ENCODE measurements at places on chromosomes 3 and 15.

GRCh38 chr3:42070524-42070923 lies 20.6 kb upstream of the TRAK1 start:
- no peak for DNase-seq

GRCh38 chr3:65035246-65035645 lies 347.4 kb upstream of the ADAMTS9 start:
- no peak for DNase-seq

- DNase-seq: no peak
Observed at GRCh38 chr15:90860450-90860849, 7.9 kb upstream of the FURIN start.

GRCh38 chr3:158801201-158801600 lies 653 bp upstream of the MFSD1 start:
- DNase-seq: no peak

DNA sequence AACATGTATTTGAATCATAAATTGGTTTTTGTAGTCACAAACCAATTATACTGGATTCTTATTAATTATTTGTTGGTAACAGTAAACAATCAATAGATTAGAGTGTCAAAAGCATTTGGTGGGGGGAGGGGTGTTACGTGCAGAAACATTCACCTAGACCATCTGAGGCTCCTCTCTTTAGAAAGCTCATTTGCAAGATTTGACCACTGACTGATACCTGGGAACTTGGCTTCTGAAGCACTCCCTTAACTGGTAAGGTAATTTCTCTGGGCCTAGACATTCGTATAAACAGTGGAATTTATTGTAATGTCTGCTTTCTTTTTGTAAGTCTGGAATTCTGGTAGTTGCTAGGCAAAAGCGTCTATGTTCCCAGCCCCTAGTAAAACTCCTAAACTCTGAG lies 243.8 kb upstream of the GBE1 start:
- no peak for DNase-seq

GRCh38 chr15:27906802-27907201 lies 192.3 kb downstream of the OCA2 start:
- no peak for DNase-seq

GRCh38 chr3:155007729-155008128 lies 72.4 kb upstream of the MME start:
- no peak for DNase-seq

DNA sequence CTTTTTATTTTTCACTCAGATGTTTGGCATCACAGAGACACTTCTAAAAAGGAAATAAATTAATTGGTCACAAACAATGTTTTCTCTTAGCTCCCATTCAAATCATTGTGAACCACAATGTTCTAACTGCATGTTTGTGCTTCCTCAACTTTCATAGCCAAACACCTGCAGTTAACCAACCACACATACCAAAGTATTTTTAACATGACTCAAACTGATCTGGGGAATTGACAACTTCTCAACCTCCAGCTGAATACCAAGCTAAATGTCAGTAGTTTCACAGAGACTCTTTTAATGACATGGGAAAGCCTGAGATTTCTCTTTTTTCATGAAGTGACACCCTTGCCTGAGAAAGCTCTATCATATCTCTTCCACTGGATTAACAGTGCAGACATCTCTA lies 217.9 kb upstream of the MME start:
- DNase-seq: no peak

GRCh38 chr15:28103831-28104230 lies 4.7 kb upstream of the OCA2 start:
- DNase-seq: no peak

DNA sequence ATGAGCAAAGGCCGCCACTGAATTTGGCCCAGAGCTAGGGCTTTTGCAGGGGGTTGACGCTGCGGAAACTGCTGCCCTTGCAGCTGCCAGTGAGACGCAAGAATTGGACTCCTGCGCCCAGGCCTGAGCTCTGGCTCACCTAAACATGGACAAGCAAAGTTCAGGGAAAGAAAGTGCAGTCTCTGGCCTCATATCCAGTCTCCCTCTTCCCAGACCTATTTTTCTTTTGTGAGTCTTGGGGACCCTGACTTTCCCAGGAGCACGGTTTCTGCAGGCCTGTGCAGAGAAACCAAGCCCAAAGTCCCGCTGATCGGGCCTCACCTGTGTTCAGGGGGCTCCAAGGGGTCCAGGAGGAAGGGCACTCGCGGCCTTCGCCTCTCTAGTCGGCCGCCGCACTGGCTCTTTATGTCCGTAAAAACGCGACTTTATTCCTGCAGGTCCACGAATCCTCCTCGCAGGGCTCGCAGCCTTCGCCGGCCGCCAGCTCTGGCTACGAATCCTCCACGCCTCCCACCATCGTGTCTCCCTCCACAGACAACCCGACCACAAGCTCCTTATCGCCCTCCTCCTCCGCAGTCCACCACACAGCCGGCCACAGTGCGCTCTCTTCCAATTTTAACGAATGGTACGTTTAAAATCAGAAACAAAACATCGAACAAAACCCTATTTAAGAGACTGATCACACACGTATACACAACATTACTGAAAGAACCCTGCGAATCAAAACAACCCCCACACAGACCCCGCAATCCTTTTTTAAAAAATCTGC lies 3.9 kb downstream of the ZIC1 start:
- DNase-seq: no peak

DNA sequence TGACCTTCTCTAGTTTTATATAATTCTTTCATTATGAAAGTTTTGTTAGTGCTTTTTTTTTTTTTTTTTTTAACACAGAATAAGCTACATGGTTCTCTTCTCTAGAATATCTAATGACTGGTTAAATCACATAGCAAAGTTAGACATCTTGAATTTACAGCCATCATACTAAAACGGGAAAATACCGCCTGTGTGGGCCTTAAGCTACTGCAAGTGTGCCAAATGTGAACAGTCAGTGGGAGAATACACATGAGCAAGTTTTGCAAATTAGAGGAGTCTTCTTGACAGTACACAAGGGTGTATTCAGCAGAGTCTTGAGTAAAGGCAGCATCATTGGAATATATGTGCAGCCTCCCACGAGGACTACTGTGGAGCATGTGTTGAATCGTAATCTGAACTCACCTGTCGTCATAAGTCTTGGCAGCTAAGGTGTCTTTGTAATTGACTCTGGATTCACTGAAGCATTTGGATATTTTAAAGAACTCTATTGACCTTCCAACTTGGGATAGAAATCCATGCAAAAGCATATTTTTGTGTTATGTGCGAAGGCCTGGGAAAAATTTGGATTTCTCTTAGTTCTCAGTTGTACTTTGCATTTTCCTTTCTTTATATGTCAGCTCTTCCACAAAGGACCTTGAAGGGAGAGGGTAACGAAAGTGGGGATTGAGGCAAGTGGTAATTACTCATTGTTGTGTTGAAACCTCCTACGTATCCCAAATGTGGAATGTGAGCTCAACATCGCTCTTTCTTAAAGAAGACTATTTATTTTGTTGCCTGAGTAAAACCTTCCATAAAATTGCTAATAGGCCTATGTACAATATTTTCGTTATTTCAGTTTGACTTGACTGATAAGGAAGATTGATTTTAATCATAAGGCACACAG lies 117.4 kb downstream of the ATG7 start:
- DNase-seq: no peak

- no peak for DNase-seq
Observed at GRCh38 chr3:179949412-179949811, 87.3 kb downstream of the PEX5L start.

- no peak for DNase-seq
Observed at GRCh38 chr3:49877716-49878115, 8.0 kb upstream of the CAMKV start.

DNA sequence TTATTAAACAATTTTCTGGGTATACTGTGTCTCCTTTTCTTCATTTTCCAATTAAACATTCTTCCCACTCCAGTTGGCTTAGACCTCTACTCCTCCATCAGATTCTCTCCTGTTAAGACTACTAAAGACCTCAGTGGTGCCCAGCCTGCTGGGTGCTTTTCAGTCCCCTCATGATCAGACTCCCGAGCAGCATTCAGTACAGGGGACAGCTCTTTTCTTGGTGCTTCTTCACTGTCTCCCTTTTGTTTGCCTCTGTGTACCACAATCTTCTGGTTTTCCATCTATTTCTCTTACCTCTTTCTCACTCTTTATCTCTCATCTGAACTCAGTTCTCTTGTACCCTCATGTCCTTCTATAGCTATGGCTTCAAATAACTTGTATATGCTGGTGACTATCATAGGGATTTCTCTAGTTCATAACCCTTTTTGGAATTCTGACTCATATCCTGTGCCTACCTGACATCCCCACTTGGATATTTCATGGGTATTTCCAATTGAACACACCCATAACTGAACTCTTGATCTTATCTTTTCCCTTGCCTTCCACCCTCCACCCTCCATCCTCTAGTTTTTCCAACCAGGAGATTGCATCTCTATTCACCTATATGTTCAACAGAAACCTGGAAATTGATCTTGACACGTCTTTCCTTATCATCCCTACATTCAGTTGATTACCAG lies 55.6 kb upstream of the ABHD10 start:
- no peak for DNase-seq

- no peak for DNase-seq
Observed at GRCh38 chr3:63092515-63092914, 185.6 kb upstream of the SYNPR start.

- DNase-seq: no peak
Observed at GRCh38 chr3:185381320-185382058, 18.6 kb downstream of the MAP3K13 start.

DNA sequence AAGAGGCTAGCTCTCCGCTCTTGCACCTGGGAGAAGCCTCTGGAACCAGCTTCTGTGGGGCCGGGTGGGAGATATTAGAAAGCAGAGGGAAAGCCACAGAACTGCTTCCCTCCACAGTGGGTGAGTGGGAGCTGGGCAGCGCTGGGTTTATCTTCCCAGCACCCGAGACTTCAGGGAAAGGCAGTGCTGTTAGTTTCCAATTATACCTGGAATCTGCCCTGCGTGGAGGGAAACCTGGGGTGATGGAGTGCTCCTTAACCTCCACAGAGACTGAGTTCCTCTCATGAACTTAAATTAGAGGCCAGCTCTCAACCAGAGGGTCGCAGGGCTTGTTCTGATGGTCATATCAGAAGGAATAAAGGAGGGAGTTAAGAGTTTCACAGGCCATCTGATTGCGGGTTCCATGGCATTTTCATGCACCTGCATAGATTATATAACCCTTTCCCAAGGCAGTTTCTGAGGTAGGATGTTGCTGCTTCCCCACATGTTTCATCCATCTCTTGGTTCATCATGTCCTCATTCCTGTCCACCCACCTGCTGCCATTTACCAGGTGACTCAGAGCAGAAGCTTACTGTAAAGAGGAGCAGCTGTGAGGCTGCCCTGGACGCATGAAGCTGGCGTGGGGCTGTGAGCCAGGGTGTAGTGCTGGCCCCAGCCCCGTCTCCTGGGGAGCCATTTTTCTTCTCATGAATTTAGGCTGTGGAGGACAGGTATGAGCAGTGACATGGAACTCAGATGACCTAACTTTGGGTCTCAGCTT lies 42.5 kb downstream of the CA12 start:
- DNase-seq: no peak

- no peak for DNase-seq
Observed at GRCh38 chr3:188948281-188948996, 223.3 kb upstream of the TPRG1 start.

DNA sequence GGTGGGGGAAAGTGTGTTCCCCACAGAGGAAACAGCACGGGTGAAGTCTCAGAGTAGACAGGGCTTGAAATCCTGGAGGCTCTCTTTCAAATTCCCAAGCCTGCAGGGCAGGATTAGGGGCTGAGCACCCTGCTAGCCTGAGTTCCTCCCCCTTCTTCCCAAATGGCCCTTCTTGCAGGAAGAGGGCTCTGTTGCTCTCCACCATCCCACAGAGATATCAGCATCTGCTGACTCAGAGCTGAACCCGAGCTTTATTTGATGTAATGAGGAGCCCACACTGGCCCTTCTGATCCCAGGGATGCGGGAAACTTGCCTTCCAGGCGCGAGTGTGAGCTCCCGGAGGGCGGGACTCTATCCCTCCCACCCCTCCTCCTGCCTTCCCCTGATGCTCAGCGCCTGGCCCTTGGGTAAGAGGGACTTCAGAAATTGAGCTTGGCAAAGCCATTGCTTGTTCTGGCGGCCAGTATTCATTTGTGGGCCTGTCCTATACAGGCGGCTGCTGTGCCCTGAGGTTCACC lies 1.4 kb upstream of the STRA6 start:
- no peak for DNase-seq

DNA sequence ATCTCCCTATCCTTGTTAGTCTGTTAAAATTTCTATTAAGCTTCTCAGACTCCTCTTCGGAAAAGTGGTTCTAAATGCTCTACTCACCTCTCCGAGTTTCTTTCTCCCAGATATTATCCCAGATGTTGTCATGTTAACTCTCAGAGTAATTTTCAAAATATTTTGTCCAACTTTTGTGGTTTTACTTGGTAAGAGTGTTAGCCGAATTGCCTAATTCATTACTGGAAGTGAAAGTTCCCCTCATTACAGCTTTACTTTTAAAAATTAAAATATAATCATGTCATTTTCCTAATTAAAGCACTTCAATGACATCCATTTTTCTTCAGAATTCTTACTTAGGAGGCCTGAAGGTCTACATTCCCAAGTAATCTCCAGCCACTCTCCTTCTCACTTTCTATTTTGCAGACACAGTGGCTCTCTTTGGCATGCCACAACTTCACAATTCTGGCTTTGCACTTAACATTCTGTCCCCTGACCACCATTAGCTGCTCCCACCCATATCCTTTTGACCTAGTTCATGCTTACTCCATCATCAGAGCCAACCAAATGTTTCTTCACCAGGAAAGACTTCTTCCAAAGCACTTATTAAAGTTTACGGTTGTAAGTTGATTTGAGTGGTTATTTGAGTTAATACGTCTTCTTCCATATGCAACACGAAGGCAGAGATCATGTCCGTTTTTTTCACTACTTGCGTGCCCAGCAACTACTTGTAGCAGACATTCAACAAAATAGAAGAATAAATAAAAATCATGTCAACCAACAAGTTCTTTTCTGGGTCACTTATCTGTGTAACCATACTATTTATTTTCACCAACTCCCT lies 10.2 kb upstream of the TIPARP start:
- DNase-seq: no peak

DNA sequence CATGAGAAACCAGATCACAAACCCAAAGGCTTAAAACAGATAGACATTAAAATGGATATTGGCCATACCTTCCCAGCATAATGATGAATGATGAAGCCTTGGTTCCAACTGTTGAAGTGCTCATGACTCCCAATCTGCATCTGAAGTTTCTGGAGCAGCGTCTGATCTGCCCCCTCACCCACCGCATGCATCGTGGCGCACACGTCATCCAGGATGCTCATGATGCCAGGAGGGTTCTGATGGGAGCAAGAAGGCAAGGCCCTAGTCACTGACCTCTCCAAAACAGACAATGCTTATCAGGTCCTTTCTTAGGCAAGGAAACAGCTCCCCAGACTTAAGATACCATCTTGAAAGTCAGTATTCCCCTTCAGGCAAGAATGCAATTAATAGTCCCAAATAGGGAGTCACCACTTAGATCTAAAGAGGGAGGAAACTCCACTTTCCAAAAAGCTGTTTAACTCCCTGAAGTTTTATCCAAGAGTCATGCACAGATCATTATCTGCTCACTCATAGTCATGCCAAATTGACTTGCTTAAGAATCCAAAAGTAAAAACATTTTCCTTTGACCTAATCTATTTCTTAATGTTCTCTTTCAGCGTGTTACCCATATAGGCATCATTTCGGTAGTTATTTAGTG lies 2.1 kb downstream of the LDHAL6B start:
- DNase-seq: no peak
